ENCODE measurements at places on chromosomes 3 and 15.
A peak's percentile ranks its signal among the peaks of the same experiment; 100 is the strongest.

DNA sequence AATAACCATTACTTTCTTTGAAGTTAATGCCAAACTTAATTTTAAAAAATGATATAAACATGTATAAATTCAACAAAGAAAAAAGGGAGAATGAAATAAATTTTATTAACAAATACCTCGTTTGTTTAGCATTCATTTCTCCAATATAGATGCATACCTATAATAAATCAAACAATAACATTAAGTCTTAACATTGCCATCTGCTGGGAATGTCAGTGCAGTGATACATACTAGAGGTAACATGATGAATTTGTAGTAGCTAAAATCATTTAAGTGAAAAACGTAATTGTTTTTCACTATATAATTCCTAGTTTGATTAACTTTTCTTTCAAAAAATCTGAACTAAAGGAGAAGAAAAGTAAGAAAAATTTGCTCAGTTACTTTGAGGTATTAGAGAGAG, 340.2 kb upstream of the CBLB start:
- peak; percentile 38 for DNase-seq

- DNase-seq = no peak
These were observed 1160.5 kb downstream of the IGSF11 start for GRCh38 chr3:117874028-117874690.

DNA sequence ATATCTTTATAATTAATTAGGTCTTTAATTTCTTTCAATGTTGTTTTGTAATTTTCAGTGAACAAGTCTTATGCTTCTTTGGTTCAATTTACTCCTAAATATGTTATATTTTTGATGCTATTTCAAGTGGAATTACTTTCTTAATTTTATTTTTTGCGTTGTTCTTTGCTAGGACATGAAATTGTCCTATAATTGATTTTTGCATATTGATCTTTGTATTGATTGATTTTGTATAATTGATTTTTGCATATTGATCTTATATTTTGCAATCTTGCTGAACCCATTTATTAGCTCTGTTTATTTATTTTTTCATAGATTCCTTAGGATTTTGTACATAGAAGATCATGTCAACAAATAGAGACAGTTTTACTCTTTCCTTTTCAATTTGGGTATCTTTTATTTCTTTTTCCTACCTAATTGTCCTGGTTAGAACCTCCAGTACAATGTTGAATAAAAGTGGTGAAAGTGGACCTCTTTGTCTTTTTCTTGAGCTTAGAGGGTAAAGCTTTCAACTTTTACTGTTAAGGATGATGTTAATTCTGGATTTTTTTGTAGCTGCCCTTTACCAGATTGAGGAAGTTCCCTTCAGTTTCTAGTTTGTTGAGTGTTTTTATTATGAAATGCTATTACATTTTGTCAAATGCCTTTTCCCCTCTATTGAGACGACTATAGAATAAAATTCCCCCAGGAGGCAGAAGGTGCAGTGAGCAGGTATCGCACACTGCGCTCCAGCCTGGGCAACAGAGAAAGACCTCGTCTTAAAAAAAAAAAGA, 36.8 kb upstream of the CCDC50 start:
- DNase-seq = no peak

DNA sequence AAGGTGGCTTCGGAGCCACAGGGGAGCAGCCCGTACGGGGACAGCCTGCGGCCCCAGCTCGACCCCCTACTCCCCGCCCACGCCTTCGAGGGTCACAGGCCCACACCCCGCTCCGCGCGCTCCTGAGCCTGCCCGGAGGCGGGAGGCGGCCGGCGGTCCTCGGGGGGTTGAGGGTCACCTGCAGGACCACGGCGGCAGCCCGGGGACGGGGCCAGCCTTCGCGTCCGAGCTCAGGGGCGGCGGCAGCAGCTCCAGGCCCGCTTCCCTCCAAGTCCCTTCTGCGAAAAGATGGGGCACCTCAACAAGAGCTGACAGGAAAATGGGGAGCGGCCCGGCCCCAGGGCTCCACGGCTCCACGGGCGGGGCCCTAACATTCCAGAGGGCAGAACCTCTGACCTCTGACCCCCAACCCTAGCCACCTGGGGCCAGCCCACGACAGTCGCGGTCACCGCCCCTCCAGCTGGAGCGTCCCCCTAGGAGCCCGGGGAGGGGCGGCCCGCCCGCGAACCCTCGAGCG, 428 bp downstream of the LYSMD4 start:
- DNase-seq = no peak

- DNase-seq = peak; percentile 79
These were observed 10.9 kb downstream of the RMDN3 start for GRCh38 chr15:40743921-40744814.

GRCh38 chr3:124298951-124299350, 307.0 kb upstream of the ROPN1 start:
- no peak for DNase-seq

DNA sequence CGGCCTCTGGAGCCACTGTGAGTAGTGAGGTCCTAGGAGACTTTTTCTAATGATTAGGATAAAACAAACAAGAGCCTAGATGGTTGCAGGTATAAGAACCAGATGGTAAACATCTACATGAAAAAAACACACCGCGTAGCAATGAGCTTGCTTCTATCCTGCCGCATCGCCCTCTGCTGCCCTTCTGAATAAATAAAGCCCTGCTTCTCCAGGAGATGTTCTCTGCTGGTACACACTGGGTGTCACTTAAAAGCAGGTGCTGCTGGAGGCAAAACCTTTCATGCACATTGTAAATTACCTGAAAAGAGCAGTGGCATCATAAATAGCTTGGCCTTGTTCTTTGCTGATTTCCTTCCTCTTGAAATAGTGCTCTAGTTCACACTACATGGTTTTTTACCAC, 164.4 kb upstream of the TOPAZ1 start:
- DNase-seq = no peak

DNA sequence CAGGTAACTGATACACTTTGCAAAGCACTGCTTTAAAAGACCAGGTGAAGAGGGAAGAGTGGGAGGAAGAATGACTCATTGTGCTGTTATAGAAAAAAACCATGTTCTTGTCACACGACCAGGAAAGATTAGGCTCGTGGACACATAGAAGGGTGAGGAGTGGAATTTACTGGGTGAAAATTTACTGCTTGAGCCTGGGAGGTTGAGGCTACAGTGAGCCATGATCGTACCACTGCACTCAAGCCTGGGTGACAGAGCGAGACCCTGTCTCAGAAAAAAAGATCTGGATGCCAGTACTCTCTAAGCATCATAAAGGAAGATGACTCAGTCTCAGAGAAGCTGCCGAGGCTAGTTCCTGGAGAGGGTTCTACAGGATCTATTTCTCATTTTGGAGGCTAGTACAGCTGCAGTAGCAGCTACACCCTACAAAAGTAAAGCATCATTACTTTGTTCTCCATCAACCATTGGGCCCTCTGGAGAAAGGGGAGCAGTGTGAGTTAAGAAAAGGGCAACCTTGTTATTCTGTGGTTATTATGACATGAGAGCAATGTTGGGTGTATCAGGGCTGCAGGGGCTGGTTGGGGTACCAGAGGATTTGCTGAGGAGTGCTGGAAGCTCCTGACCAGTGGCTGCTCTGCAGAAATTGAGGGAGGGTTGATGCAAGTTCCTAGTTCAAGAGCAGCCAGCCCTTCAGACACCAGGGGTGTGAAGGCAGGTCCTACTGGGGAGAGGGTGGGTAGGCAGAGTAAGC, 75.4 kb downstream of the CMTM8 start:
- DNase-seq = peak; percentile 59

GRCh38 chr3:119635719-119636118, 24.7 kb downstream of the POPDC2 start:
- no peak for DNase-seq

DNA sequence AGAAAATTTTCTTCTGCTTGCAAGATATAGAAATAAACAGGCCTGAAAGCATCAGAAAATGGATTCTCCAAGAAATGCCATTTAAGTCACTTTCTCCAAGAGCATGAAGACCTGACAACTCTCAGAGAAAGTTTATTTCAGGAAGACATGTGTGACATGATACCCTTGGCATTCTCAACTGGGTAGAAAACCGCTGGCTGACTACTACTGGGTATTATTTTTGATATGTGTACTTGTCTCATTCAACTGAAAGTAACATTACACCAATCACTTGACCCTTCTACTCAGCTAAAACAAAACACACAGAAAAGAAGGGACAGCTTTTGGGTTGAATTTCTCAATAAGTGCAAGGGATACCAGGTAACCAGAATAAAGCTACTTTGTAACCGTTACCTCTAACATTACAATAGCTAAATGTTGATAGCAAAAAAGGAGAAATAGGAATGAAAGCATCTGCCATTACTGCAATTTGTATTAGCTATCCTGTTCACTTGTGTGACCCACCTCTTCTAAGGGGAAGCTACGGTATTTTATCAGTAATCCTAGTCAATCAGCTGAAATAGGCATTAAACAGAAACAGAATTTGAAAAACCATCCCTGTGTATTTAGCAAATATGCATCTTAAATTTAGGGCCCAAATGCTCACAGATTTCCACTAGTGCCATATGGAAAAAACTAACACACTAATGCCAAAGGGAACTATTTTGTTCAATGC, 7.3 kb downstream of the TRA2B start:
- DNase-seq = no peak

DNA sequence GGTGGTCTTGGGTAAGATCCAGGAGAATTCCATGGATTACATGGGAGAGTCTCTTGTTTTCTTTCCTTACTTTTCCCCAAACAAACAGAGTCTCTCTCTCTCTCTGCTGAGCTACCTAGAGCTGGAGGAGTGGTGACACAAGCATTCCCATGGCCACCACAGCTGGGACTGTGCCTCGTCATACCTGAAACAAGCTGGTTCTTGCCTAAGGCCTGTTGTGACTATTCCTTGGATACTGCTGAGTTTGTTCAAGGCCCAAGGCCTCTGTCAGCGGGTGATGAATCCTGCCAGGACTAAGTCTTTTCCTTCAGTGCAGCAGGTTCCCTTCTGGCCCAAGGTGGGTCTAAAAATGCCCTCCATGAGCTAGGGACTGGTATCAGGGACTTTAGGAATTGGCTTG, 378.1 kb upstream of the ZNF385D start:
- DNase-seq = no peak

DNA sequence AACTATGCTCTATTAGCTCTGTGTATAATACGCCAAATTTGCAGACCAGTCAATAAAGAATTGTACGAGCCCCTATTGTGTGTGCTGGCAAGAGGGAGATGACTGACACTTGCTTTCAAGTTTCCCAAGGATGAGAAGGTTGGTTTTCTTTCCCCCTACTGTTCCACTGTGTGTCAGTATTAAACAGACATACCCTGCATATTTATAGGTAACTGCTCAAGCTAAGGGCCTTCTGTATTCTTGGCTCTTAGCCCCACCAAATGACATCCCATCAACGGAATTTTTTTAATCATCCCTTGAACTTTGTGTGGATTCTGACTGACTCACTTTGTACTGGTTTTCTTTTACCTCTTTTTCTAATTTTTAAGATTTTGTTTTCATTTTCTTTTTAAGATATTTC, 60.6 kb upstream of the GYG1 start:
- no peak for DNase-seq

- DNase-seq = no peak
These were observed 4.5 kb downstream of the CHRD start for GRCh38 chr3:184384342-184384741.

GRCh38 chr3:72237679-72238009, 452.7 kb upstream of the PROK2 start:
- DNase-seq = no peak

DNA sequence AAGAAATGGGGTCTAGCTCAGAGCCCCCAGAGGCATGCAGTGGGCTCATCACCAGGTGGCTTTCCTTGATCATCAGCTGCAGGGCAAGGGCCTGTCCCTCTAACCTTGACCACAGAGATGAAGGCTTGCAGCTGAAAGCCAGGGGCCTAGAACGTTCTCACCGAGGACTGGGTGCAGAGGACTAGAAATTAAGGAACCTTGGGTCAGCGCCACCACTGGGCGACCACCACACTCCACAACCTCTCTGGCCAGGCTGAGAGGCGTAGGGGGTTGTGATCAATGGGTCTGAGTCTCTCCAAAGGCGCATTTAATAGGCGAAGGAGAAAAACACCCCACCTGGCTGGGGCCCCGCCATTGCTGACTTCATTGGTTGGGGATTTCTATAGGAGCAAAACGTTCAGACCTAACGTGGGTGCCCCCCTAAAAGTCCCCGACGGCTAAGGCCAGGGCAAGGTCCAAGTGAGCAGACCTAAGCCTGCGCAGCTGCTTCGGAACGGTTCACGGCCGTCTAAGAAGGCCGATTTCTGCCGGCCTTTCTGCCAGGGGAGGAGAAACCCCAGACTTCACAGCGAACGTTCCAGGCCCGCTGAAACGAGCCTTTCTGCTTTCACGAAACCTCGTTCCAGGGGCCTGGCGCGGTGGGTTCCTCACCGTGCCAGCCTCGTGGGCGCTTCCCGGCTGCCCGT, 915 bp downstream of the BCL2L10 start:
- DNase-seq = no peak

GRCh38 chr3:147713234-147714133, 304.3 kb downstream of the ZIC1 start:
- DNase-seq = no peak

GRCh38 chr3:107117156-107117555, 260.1 kb upstream of the CCDC54 start:
- DNase-seq = no peak

- no peak for DNase-seq
These were observed 45.4 kb downstream of the LIPC start for GRCh38 chr15:58477170-58477569.

GRCh38 chr3:184351511-184352148, 9.8 kb downstream of the CLCN2 start:
- DNase-seq = no peak

- DNase-seq = no peak
These were observed 141.6 kb downstream of the DNAJB8 start for GRCh38 chr3:128324911-128325592.

DNA sequence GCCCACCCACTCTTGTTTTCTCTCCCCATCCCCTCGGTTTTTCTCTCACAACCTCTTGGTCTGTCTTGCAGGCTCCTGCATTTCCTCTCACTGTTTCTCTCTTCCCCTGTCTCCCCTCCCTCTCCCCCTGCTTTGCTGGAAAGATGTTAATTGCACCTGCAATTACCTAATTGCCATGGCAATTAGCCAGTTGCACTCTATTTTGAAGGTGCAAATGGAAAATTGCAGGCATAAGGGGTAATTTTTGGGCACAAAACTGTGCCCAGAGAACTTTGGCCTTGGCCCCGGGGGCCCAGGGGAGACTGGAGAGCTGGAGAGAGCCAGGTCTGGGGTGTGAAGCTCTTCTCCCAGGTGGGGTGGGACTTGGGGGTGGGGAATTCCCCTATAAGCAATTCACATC, 164.5 kb upstream of the TLE3 start:
- no peak for DNase-seq

GRCh38 chr3:189393598-189393997, 221.8 kb downstream of the TPRG1 start:
- no peak for DNase-seq

GRCh38 chr15:85543741-85544155, 163.3 kb downstream of the AKAP13 start:
- peak; percentile 27 for DNase-seq

GRCh38 chr3:37953707-37954394, 36.7 kb upstream of the VILL start:
- DNase-seq = no peak
